ENCODE measurements at places on chromosomes 3 and 15.

DNA sequence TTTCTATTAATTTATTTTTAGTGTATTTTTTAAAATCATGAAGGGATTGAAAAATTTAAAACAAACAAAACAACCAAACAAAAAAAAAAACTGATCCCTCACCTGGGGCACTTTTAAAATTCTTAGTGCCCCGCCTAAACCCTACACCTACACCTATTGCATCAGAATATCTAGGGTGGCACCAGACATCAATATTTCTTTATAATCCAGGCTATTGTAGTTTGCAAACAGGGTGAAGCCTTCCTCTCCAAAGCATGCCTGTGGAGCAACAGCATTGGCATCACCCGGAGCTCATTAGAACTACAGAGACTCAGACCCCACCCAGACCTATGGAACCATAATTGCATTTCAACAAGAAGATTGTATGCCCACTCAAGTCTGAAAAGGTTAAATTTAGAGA is 54.9 kb upstream of the ACP3 start:
- DNase-seq: no peak

GRCh38 chr3:31392568-31392967 is 140.2 kb upstream of the STT3B start:
- DNase-seq: no peak

DNA sequence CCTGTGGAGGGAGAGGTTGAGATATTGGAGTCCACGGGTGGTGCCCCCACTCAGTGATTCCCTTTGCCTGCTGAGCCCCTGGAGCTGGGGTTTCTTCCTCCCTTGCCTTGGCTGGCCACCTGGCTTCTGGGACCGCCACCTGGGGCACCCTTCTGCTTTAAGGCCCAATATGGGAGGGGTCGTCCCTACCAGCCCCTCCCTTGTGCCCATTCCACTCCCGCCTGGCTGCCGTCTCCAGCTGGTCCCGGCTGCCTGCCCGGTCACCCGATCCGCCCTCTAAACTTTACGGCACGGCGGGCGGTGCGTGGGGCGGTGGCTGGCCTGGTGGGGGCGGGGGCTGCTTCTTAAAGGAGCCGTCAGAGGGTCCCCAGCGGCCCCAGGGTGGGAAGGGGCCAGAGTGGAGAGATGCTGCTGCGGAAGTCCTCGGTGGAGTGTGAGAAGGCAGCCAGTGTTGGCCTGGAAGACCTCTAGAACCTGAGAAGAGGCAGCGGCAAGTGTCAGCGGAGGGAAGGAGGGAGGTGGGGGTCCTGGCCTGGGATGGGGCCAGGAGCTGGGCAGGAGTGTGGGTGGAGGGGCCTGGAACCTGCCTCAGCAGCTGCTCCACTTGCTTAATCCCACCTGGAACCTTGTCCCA is 1.6 kb upstream of the SEMA3B start:
- DNase-seq: peak; percentile 85

DNA sequence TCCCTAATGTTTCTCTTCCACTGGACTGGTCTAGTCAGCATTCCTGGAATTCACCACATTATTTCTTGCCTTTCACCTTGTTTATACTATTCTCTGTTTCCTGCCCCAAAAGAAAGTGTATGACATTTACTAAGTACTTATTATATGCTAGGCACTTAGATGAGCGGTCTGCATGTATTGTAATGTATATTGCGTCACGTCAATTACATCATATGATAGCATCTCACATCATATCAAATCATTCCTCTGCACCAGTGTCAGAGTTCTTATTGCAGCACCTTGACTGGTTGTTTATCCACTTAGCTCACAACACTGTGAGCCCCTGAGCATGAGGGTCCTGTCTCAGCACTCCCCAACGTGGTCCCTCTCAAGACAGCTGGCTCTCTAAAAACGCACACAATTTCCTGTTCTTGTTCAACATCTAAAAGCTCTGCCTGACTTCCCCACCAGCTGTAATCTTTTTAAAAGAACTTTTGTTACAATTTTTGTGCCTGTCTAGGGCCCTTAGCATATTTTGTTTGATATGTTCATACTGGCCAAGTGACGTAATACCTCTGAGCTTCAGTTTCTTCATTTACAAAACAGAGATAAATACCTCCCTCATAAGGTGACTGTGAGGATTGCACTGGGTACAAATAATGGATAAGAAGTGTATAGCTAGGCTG is 58.8 kb downstream of the ARHGAP31 start:
- DNase-seq: no peak

DNA sequence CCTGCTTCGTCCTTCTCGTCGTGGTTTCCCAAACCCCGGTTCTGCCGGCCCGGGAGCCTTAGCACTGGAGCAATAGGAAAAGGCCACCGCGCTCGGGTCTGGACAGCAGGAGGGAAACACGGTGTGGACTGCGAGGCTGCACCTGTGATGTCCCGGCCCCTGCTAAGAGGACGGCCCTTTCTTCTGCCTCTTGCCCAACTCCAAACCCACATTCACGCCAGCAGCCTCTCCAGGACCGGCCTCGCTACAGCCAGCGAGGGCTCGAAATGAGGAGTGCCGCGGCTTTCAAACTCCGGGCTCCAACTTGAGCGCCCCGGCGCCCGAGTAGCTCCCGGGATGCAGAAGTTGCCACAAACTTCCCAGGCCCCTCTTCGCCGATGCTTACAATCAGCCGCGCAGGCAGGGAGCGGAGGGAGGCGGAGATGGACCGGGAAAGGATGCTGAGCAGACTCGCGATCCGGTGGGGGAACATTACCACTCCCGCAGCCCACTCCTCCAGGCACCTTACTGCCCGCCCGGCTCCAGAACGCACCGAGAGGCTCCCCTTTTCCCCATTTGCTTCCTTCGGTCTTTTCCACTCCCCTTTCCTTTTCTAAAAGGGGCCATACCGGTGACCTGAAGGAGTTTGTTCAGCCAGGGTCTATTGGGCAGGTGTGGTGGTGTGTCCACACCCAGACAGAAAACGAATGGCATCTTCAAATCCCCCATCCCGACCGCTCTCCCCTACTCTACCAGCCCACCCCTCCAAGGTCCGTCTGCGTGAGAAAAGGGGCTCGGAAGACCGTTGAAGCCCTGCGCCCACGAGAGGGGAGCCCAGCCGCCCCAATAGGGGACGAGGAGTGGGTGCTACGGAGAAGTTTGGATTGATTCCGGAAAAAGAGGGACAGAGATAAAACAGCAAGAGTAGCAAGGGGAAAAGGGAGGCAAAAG is 18.8 kb upstream of the SATB1 start:
- DNase-seq: peak; percentile 39

- DNase-seq: no peak
These were observed 109.8 kb downstream of the PLCH1 start for GRCh38 chr3:155635056-155635455.

DNA sequence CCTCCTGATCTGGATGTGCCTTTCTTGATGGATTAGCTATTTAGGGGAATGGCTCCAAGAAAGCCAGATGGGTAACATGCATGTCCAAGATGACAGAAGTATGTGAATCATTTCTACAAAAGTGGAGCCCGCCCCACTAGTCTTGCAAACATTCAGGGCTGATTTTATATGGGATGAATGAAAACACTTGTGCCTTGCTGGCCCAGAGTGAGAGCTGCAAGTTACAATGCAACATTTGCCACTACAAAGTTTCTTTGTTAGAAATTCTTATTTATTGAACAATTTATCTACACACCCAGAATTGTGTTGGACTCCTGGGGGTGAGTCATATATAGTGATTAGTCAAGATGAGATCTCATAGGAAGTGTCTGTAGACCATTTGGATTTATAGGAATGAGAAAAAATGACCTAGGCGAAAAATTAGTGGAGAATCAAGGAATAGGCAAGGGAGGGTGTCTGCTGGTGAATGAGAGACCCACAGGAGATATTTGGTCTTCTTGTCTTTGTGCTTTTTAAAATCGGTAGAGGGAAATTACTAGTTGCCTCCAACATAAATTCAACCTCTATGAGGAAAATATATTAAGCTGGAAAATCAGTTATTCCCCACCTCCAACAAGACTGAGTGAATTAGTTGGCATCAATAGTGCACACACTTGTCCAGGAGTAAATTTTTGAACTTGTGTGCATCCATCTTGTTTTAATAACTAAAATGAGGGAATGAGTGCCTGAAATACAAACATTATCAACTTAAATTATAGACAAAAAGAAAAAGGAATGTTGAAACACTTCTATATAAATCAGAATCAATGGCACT is 53.5 kb upstream of the DCBLD2 start:
- peak; percentile 27 for DNase-seq
